ENCODE measurements at places on chromosomes 2 and 18. TPM values are rescaled to one million over a fixed set of nuclear protein-coding genes. Genes with fewer than 3 reads are reported as not detected.
A peak's percentile ranks its signal among the peaks of the same experiment; 100 is the strongest.

Gene DNAJC5G
- 0.39 TPM for total RNA-seq

DNA sequence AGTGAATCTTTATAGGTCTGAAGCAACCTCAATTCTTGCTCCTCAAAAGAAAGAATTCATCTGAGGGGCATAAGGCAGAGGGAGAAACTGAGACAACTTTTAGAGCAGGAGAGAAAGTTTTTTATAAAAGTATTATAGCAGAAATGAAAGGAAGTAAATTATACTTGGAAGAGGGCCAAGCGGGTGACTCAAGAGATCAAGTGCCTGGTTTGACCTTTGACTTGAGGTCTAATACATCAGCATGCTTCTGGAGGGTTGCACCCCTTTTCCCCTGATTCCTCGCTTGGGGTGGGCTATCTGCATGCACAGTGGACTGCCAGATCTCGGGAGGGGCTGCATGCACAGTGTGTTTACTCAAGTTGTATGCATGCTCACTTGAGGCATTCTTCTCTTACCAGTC is 268.5 kb upstream of the LRATD1 start:
- H3K27ac ChIP-seq, result no peak overlapping the region
- no peaks in the 10 kb centered on the region for H3K4me1 ChIP-seq
- H3K36me3 ChIP-seq, result no peaks in the 10 kb centered on the region
- no peak for DNase-seq
- no peak overlapping the region for H3K4me3 ChIP-seq

DNA sequence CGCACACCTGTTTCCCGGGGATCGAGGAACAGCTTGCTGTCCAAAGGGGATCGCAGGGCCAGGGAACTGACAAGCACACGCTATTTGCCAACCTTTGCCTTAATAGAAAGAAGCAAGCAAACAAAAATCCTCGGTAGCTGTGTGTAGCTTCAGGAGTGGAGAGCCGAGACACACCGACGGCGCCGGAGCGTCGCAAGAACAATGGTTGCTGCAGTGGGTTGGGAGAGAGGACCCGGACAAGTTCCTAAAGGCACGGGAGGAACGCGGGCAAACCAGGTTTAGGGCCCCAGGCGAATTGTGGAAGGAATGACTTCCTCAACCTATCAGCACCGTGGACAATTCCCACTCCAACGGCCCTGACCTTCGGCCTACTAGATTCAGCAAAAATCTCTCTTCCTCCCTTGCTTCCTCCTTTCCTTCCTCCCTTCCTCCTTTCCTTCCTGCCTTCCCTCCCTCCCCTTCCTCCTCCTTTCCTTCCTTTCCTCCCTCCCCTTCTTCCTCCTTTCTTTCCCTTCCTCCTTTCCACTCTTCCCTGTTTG is 4.9 kb upstream of the NEUROD1 start:
- DNase-seq, result peak; percentile 20
- no peak overlapping the region for H3K4me3 ChIP-seq
- peaks cover 58% of the 10 kb centered on the region for H3K4me1 ChIP-seq
- H3K27ac ChIP-seq, result no peak overlapping the region
- peaks cover 55% of the 10 kb centered on the region for H3K27me3 ChIP-seq

- DNase-seq, result no peak
- no peaks in the 10 kb centered on the region for H3K4me1 ChIP-seq
- no peaks in the 10 kb centered on the region for H3K36me3 ChIP-seq
- no peak overlapping the region for H3K4me3 ChIP-seq
- H3K27me3 ChIP-seq, result no peaks in the 10 kb centered on the region
Observed at GRCh38 chr18:23824669-23825068, 135.4 kb downstream of the LAMA3 start.

DNA sequence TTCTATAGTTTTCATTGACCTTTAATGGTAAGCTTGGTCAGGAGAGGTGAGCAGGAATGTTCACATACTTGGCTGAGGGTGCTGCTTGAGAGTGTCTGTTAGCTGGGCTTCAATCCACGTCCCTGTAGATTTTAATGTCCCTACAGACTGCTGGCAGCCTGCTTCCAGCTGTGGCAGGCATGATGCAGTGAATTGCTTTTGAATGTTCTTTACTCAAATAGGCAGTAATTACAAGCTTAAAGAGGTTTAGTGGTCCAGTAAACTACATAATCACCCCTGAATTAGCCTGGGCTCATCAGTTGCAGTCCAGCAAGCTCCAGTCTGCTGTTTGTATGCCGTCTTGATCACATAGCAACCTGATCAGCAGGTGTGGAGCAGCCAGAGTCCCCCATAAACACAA is 102.1 kb downstream of the MEIS1 start:
- H3K4me1 ChIP-seq, result no peaks in the 10 kb centered on the region
- H3K27me3 ChIP-seq, result no peaks in the 10 kb centered on the region
- H3K36me3 ChIP-seq, result no peaks in the 10 kb centered on the region

GRCh38 chr2:197538412-197538811 is 22.5 kb downstream of the MOB4 start:
- H3K27ac ChIP-seq, result no peak overlapping the region
- H3K4me3 ChIP-seq, result no peak overlapping the region
- H3K36me3 ChIP-seq, result peaks cover 3% of the 10 kb centered on the region
- no peak for DNase-seq

- no peaks in the 10 kb centered on the region for H3K36me3 ChIP-seq
- no peak for DNase-seq
- H3K4me1 ChIP-seq, result no peaks in the 10 kb centered on the region
- no peak overlapping the region for H3K27ac ChIP-seq
- no peak overlapping the region for H3K4me3 ChIP-seq
Observed at GRCh38 chr2:239836021-239836765, 188.9 kb downstream of the NDUFA10 start.

- H3K27ac ChIP-seq, result no peak overlapping the region
- H3K27me3 ChIP-seq, result no peaks in the 10 kb centered on the region
- H3K4me1 ChIP-seq, result no peaks in the 10 kb centered on the region
- H3K36me3 ChIP-seq, result no peaks in the 10 kb centered on the region
- H3K4me3 ChIP-seq, result no peak overlapping the region
Observed at GRCh38 chr2:132978840-132979239, 308.8 kb upstream of the LYPD1 start.

DNA sequence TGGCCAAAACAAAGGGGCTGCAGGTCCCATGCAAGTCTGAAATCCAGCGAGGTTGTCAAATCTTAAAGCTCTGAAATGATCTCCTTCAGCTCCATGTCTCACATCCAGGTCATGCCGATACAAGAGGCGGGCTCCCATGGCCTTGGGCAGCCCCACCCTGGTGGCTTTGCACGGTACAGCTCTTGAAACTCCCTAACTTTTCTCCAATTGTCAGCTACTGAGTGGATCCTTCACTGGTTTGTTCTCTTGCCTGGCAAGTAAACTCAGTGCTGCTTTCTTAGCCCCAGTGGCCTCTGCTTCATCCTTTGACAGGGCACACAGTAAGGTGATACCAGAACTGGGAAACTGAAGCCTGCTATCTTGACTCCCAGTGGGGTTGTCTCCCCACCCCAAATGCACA is 26.3 kb downstream of the SERPINB13 start:
- DNase-seq, result no peak
- no peaks in the 10 kb centered on the region for H3K4me1 ChIP-seq
- no peak overlapping the region for H3K27ac ChIP-seq
- H3K27me3 ChIP-seq, result no peaks in the 10 kb centered on the region

DNA sequence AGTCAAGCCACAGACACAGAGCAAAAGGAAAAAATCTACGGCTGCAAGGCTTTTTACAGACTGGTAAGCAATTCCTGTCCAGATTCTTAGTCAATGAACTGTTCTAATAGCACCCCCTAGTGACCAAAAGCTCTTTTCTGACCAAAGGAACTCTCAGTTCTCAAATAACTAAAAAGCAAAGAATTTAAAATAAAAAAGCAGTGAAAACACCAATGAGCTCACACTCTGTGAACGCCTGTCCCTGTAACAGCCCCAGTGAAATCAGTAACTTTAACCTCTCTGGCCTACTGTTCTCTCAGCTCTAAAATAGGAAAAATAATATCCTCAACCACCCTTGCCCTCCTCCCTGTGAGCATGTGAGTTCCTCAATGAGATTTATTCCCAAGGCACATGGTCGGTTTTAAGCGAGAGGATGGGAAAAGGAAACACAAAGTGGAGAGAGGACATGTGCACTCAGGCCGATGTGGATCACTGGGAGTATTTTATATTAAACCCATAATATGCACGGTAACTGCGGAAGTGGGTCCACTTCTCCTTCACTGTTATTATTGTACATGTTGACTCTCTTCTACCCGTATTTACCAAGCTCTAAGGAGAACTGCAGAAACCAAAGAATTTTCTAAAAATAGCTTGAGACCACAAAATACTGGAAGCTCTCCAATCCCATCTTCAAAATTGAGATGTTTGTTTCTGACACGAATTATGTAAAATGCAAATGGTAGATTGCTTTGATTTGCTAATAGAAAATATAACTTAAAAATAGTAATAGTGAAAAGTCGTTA is 128.5 kb downstream of the STK39 start:
- H3K4me3 ChIP-seq, result no peak overlapping the region
- H3K27me3 ChIP-seq, result no peaks in the 10 kb centered on the region
- peaks cover 6% of the 10 kb centered on the region for H3K36me3 ChIP-seq
- H3K4me1 ChIP-seq, result peaks cover 8% of the 10 kb centered on the region
- DNase-seq, result peak; percentile 73

DNA sequence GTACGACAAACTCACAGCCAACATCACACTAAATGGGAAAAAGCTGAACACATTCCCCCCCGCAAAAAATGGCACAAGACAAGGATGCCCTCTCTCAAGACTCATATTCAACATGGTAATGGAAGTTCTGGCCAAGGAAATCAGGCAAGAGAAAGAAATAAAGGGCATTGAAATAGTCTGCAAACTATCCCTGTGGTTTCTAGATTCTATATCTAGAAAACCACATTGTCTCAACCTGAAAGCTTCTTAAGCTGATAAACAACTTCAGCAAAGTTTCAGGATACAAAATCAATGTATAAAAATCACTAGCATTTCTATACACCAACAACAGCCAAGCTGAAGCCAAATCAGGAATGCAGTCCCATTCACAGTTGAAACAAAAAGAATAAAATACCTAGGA is 294.6 kb upstream of the CYP26B1 start:
- DNase-seq, result no peak
- no peaks in the 10 kb centered on the region for H3K4me1 ChIP-seq
- no peak overlapping the region for H3K27ac ChIP-seq

DNA sequence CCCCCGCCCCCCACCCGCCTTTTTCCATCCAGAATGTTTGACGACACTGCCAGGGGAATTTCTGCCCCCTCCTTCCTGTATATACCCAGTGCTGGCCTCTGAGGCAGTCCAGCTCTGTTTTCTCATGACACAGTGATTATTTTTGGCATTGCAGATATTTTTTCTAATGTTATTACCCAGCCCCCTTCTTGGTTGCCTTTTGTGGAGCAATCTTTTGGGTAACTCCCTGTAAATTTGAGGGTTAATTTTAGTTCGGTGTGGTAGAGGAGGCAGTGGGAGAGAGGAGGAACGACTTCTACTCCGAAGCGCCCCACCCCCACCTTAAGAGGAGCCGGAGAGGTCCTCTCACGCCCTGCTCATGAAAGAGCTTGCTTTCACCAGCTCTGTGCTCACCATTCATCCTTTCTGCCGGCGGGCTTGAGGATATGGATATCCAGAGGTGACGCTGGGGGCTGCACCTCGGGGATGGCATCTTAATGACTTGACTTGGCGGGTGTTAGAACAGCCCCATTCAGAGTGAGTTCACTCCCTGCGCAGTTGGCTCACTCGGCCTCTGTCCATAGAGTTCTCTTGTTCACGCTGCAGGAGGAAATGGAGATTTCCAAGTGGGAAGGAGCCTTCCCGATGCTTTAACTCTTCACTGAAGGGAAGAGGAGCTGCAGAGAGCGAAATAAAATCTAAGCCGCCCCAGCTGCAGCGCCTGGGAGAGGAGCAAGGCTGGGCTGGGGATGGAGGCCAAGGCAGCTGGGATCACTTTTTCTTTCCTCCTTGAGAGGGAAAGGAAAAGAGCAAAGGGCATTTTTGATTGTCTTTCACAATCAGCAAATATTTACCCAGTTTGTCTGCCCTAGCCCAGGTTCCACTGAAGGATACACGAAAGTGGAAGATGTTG is 38.4 kb downstream of the EPAS1 start:
- H3K27me3 ChIP-seq, result no peaks in the 10 kb centered on the region
- no peaks in the 10 kb centered on the region for H3K36me3 ChIP-seq
- no peaks in the 10 kb centered on the region for H3K4me1 ChIP-seq
- H3K27ac ChIP-seq, result no peak overlapping the region
- H3K4me3 ChIP-seq, result no peak overlapping the region

DNA sequence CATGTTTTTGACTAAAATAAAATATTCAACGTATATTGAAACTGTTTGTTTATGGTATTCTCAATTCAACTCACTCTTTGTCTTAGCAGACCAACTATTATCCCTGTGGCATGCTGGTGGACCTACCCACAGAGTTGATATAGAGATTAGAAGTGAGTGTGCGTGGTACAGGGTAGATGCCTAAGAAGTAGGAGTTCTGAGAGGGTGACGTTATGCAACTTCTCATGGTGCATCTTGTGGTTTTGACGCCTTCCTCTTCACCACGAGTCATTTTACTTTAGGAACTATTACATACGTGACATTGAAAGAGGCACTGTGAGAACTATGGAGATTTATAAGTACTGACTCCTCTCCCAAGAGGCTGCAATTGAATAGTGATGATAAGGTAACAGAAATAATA is 26.6 kb upstream of the NAPG start:
- H3K27ac ChIP-seq, result no peak overlapping the region
- no peaks in the 10 kb centered on the region for H3K4me1 ChIP-seq
- DNase-seq, result no peak
- no peaks in the 10 kb centered on the region for H3K27me3 ChIP-seq

DNA sequence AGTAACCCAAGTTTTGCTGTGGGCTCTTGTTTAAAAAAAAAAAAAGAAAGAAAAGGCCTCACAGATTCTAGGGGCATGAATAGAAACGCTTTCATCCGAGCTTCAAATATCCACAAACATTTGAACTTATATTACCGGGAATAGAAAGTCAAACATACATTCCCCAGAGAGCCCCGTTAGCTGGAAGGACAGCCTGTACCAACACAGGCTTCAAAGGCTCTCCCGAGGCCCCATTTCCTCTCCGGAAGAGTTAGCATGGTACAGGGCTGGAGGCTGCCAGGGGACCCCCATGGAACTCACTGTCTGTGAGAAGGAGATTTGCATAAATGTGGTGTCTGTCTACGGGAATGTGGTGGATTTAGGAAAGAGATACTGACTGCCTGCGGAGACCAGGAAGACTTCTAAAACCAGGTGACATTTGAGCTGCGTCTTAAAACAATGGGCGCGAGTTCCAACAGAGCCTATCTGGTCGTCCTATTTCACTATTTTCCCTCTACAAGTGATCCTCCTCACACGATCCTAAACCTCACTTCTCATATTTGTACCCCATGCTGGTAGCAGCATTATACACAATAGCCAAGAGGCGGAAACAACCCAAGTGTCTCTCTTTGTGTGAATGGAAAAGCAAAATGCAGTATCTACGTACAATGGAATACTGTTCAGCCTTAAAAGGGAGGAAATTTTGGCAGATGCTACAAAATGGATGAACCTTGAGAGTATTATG is 820 bp upstream of the MATN3 start:
- H3K36me3 ChIP-seq, result no peaks in the 10 kb centered on the region
- peak overlapping the region; percentile 23 for H3K4me3 ChIP-seq
- DNase-seq, result no peak
- no peak overlapping the region for H3K27ac ChIP-seq
- peaks cover 33% of the 10 kb centered on the region for H3K27me3 ChIP-seq
- peaks cover 11% of the 10 kb centered on the region for H3K4me1 ChIP-seq

Gene POTEE
- total RNA-seq, result 0.07 TPM

GRCh38 chr2:214064471-214064870 is 346.4 kb upstream of the VWC2L start:
- DNase-seq, result no peak
- H3K27ac ChIP-seq, result no peak overlapping the region
- H3K27me3 ChIP-seq, result no peaks in the 10 kb centered on the region
- H3K36me3 ChIP-seq, result no peaks in the 10 kb centered on the region

Gene ZNF892
- 5.5 TPM for total RNA-seq
